ENCODE measurements at places on chromosomes 2 and 18. TPM values are rescaled to one million over a fixed set of nuclear protein-coding genes. Genes with fewer than 3 reads are reported as not detected.

PTPRM gene
- 51.8 TPM for total RNA-seq

AFF3 gene
- 3.6 TPM for total RNA-seq

DPP10 gene
- not detected for total RNA-seq

RFX8 gene
- total RNA-seq: 10.8 TPM

NOSTRIN gene
- total RNA-seq: not detected

PIEZO2 gene
- 10.7 TPM for total RNA-seq

PROKR1 gene
- not detected for total RNA-seq

EMILIN2 gene
- total RNA-seq: 5.4 TPM

EIPR1 gene
- total RNA-seq: 46.7 TPM

CELF4 gene
- not detected for total RNA-seq

UBR3 gene
- 20.9 TPM for total RNA-seq

FSHR gene
- not detected for total RNA-seq

SRD5A2 gene
- not detected for total RNA-seq

TMEM18 gene
- 26.6 TPM for total RNA-seq

RBM43 gene
- 5.6 TPM for total RNA-seq

DNER gene
- total RNA-seq: 126 TPM

KCNE4 gene
- 13.8 TPM for total RNA-seq

Measured in RPMI7951 (cell line).